ENCODE measurements at places on chromosomes 13 and 19. TPM values are rescaled to one million over a fixed set of nuclear protein-coding genes. Genes with fewer than 3 reads are reported as not detected.
A peak's percentile ranks its signal among the peaks of the same experiment; 100 is the strongest.

- DNase-seq = no peak
Measured at GRCh38 chr19:7701654-7702457, at the start of gene FCER2. TSS of gene FCER2 (minus strand) at chr19:7702131. CDS start at chr19:7699760, 2,371 bp downstream.

DNA sequence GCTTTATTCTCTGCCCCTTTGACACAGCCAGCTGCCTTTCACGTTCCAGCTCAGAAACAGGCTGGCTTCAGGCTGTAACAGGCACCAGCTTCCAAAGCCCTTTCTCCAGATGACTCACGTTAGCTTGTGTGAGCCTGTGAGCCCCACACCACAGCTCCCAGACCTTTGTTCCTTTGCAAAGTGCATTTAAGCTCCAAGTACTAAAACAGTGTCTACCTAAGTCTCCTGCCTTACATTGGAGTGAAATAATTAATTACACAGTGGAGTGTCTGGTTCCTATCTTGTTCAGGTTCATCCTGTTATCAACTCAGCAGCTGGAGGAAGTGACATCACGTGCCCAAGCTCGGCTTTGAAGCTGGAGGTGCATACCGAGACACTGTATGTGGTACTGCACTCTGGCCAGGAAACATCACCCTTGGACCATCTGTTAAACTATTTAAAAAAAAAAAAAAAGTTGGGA lies 475.8 kb downstream of the FOXO1 start:
- peak; percentile 93 for DNase-seq

DNA sequence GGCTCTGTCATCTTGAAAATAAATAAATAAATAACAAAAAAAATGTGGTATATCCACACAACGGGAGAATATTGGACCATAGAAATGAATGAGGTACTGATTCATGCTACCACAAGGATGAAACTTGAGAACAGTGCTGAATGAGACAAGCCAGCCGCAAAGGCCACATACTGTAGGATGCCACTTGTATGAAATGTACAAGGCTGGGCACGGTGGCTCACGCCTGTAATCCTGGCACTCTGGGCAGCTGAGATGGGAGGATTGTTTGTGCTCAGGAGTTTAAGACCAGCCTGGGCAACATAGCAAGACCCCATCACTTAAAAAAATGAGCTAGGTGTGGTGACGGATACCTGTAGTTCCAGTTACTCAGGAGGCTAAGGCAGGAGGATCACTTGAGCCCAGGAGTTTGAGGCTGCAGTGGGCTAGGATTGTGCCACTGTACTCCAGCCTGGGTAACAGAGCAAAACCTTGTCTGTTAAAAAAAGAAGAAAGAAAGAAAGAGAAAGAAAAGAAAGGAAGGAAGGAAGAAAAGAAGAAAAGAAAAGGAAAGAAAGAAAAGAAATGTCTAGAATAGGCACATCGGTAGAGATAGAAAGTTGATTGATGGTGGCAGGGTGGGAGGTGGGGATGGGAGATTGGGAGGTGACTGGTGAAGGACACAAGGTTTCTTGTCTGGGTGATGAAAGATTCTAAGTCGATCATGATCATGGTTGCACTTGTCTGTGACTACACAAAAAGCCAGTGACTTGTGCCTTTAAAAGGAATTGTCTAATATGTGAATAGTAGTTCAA lies 20.3 kb downstream of the HPN start:
- DNase-seq = no peak

DNA sequence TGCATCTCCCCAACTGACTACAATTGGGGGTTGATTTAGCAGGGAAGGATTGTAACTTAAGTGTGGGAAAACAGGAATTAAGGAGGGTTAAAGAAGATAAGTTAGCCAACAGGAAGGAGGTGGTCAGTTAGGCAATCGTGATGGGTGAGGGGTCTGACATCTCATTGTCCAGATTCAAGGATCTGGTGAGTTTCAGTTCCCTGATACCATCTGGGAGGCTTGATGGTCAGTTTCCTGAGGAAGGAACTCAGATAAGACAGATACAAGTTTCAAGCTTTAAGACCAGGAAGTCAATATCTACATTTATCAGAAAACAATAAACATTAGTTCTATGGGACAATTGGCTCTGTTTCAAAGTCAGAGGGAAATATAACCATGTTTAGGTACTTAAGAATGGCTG lies 601.8 kb downstream of the SLITRK6 start:
- no peak for DNase-seq

DNA sequence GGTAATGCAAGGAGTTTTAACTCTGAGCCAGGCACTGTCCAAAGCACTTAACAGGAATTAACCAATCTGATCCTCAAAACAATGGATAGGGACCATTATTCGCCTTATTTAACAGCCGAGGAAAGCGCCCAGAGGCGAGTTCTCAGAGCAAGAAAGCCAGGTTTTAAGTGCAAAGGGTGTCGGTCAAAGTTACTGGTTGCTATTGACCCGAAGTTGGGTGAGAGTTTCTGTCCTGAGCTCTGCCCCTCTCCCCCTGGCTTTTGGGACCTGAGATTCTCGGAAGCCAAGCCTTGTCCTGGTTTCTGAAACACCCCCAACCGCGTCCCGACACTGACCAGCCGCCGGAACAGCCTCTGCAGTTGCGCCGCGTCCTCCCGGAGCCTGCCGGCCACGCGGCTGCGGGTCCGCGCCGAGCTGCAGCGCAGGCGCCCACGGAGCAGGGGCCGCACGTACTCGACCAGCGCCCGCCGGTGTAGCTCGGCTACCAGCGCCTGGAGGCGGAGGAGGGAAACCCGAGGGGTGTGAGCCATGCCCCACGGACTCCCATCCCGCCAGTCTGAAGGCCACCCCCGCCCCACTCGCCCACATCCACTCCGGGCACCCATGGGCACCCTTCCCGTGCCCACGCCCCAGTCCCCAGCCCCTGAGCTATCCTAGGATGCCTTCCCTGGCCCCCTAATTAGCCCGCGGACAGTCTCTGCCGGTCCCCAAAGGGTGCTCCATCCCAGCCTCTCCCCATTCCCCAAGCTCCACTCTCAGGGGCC lies 27.8 kb downstream of the EXOC3L2 start:
- DNase-seq = no peak

Gene ZNF570
- 10.2 TPM for total RNA-seq

Gene TEX101
- total RNA-seq = not detected

Gene SMAD9
- total RNA-seq = 11.1 TPM

Data from dermis blood vessel endothelial cell (primary cell).